ENCODE measurements at places on chromosomes 2 and 18.

- DNase-seq = no peak
Measured at GRCh38 chr2:109562421-109562820, 51.3 kb downstream of the SEPTIN10 start.

DNA sequence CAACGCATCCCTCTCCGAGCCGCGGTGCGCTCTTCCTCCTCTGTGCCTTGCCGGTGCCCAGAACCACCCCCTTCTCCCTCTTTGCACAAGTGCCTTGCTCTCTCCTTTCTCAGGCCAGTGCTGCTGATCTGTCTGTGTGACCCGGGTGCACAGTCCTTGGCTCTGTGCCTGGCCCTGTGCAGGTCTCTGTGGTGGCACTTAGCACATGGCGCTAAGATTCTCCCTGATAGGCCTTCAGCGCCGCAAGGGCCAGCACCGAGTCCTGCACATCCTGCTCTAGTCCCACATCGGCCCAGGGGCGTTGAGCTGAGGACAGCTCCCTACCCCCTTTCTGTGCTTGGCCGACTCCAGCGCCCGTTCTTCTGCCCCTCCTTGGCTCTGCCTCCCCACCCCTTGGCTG is 136.1 kb downstream of the NEDD4L start:
- no peak for DNase-seq

GRCh38 chr2:15359716-15360531 is 201.2 kb downstream of the NBAS start:
- DNase-seq = no peak

DNA sequence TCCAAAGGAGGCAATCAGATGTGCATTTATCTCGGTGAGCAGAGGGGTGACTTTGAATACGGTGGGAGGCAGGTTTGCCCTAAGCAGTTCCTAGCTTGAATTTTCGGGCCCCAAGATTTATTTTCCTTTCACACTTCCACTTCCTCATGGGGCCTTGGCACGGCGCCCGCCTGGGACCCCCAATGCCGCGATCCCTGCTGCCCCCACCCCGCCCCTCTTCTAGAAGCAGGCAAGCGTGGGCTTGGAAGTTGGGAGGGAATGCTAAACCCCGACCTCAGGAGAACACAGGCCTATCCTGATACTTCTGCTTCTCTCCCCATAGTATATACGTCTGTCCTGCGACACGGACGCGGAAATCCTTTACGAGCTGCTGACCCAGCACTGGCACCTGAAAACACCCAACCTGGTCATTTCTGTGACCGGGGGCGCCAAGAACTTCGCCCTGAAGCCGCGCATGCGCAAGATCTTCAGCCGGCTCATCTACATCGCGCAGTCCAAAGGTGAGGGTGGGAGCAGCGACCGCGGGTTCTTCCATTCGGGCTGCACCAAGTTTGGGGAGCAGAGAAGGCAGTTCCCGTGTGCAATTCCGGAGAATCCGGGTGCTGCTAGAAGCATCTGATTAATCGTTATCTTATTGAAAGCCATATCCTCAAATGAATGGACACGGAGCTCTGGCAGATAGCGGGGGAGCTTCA is 21.6 kb downstream of the TRPM8 start:
- DNase-seq = no peak
